B cell (primary cell): ENCODE measurements at places on chromosomes 2 and 18.
A peak's percentile ranks its signal among the peaks of the same experiment; 100 is the strongest.

GRCh38 chr2:100766806-100767205, 53.1 kb upstream of the NPAS2 start:
- DNase-seq: no peak

DNA sequence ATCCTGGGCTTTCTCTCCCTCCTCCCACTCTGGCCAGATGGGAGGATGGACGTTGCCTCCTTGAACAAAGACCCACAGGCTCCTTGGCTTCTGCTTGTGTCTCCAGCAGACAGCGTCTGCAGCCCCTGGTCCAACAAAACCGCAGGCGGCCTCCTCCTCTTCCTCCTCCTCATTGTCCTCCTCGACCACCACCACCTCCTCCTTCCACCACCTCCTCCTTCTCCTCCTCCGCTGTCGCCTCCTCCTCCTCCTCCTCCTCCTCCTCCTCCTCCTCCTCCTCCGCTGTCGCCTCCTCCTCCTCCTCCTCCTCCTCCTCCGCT, 45.7 kb upstream of the ALPP start:
- DNase-seq: no peak

GRCh38 chr18:51053814-51054213, 23.8 kb downstream of the SMAD4 start:
- DNase-seq: peak; percentile 8

- DNase-seq: no peak
Measured at GRCh38 chr2:7096726-7097352, 179.6 kb downstream of the RNF144A start.

DNA sequence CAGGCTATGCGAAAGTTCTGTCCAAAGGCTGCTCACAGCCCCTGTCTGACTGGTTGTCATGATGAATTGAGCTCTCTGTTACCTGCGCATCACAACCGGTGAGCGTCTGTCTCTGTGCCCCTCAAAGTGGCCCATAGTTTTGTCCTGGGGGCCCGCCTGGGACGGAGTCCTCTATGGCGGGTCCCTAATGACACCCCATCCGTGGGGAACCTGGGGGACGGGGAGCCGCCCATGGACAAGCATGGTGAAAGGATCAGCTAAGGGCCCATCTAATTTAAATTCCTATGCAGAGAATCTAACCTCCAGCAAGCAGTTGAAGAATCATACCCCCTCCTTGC, 473 bp downstream of the ELMOD3 start:
- DNase-seq: no peak

- DNase-seq: no peak
Measured at GRCh38 chr2:226123300-226123699, 676.3 kb downstream of the IRS1 start.

DNA sequence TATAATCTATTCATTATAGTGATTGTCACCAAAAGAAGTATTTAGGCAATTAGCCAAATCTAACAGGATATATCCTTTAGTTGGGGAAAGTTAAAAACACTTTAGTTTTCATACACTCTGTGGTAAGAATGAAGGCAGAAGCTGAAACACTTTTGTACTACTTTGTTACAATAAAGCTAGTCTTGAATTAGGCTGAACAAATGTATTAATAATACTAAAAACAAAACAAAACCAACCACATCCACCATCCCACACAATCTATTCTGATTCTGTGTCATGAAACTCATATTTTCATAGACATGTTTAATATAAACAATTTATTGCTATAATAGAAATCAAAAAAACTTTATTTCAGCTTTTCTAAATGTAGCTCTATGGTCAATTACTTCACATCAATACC, 508.8 kb downstream of the ZEB2 start:
- no peak for DNase-seq

DNA sequence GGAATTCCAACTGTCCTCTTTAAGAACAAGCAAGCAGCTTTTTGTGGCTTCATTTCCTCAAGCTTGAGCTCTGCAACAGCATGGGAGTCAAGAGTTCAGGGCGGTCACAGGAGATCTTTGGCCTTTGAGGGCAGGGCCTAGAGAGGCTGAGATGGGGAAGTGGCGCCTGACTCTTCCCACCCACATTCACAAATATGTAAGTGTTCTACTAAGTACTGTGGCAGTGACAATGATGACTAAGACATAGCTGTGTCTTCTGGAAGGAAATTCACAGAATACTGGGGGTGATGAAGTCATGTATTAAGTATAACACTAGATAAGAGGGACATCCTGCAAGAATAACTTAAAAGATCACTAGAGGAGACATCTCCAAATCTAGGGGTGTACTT, 15.0 kb downstream of the RND3 start:
- DNase-seq: no peak

DNA sequence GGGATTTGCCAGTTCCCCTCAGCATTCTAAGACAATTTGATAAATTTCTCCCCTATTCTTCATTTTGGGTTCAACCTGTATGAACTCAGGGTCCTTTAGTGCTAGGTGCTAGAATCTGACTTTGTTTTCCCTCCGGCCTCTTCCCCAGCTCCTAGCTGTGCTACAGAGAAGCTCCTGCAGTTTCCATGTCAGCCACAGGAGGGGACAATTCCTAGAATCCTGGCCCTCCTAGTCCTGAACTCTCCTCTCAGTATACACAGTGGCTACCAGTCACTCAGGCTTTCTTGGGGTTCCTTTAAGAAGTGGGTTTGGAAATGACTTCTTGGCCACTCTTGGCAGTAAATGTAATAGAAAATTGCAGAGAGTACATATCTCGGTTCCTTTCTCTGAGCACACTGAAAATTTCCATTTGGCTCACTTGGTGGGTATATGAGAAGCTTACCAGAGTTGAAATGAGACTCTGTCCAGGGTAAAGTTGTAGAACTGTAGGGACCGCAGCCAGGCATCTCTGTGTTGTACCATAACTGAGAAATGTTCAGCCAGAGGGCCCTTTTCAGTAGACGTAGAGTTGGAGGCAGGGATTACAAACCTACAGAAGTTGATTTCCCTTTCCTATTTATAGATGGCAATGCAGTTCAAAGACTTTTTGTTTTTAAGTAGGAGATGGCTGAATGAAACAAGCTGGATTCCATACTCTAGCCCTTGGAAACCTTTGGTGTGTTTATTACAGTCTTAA, 5.0 kb upstream of the CHST10 start:
- DNase-seq: no peak

DNA sequence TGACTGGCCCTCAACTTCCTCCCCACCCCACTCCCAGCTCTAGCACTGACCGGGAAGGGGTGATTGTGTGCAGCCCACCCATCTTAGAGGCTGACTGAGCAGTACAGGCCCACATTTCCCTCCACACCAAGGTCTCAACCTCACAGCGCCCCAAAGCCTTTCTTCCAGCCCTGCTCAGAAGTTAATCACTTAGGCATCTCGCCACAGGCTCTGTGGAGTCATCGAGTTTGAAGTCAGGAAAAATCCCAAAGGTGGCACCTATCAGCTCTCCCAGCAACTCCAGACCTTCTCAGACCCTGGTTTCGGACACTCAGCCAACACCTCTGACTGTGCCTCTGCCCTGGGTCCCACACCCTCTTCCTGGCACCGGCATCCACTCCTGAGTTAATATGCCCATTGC, 43.0 kb upstream of the GLI2 start:
- DNase-seq: no peak

DNA sequence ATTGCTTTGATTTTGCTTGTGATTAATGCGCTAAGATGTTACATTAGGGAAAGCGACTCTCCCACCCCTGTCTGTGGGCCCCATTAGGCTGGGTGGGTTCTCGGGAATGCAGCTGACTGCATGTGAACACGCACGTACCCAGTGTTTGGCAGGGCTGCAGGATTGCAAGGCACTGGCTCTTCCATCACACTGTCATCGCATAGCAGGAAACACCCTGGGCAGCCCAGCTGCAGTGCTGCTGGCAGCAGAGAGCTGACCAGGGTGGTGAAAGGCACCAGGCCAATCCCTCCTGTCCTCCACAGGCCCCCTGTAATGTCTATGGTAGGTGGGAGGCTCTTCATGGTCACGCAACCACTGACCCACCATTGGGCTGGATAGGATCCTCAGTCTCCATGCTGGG, 34.4 kb upstream of the FZD7 start:
- no peak for DNase-seq

GRCh38 chr2:46644690-46645385, 165.5 kb downstream of the TMEM247 start:
- DNase-seq: no peak

DNA sequence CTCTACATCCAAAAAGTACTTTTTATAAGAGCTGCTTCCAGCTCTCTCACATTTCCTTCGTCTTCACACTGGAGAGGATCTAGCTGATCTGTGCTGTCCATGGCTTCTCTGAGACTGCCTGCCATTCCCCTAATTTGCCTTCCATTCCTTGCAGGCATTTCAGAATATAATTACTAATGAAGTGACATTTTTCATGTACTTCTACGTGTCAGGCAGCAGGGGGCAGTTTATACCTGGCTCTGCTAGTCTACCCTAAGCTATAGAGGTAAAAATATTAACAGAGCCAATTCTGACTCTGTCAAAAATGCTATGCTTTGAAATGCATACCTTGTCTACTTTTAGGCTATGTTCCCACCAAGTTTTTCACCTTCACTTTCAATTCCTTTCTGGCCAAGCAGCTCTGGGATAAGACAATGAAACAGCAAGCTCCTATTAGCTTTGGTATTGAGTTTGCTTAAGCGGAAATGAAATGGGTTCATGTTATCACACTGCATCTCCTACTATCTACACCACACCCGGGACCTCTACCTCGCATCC, 81.9 kb downstream of the MEP1B start:
- no peak for DNase-seq

GRCh38 chr2:150413366-150413765, 74.1 kb downstream of the RND3 start:
- no peak for DNase-seq

DNA sequence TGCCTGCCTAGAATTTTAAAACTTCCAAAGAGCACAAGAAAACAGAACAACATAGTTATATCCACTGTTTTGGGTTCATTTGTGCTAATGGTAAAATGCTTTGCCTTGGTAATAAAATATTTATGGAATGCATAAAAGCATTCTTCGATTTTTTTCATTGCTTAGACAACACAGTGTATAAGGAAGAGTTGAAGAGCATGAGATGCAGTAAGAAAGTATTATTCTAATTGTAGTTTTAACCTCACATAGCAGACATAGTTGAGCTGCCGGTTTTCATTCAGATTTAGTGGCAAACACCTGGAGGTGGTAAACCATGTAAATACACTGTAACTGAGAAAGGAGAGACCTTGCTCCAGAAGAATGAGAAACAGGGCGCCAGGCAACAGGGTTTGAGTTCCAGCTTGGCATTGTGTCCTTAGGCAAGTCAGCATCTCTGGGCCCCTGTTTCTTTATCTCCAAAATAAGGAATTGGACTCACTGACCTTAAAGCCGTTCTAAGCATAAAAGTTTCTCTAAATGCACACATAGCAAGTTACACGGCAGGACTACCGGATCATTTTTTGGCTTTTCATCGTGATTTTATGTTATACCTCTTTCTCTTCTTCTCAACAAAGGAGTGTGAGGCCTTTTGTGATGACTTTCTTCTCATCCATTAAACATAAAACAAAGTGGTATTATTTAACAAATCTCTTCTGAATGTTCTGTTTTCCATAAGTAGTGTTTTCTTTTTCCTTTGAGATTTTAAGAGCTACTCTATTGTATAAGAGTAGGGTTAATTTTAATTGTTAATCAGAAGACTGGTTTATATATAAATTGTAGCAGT, 7.9 kb downstream of the UGP2 start:
- no peak for DNase-seq

- DNase-seq: no peak
Measured at GRCh38 chr2:223747392-223748042, 89.9 kb downstream of the AP1S3 start.

GRCh38 chr18:4399929-4400328, 55.2 kb downstream of the DLGAP1 start:
- DNase-seq: no peak

- no peak for DNase-seq
Measured at GRCh38 chr2:158781353-158781961, 13.7 kb upstream of the DAPL1 start.

GRCh38 chr18:46331316-46331715, 227.1 kb downstream of the HAUS1 start:
- no peak for DNase-seq

GRCh38 chr18:30280861-30281470, 761.6 kb downstream of the DSC3 start:
- DNase-seq: no peak

DNA sequence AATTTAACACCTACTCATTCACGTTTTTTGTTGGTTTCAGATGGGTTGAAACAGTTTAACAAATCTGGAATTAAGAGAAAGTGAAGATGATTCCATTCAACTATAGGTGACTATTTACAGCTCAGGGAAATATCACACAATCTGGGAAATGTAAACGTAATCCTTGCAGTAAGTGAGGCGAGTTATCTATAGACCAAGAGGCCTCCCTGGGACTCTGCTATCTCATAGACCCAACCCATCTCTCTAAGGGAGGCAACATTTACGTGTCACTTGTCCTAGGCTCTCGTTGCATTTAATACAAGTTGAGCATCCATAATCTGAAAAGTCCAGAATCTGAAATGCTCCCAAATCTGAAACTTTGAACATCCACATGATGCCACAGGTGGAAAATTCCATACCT, 2.0 kb upstream of the MOB4 start:
- DNase-seq: no peak

DNA sequence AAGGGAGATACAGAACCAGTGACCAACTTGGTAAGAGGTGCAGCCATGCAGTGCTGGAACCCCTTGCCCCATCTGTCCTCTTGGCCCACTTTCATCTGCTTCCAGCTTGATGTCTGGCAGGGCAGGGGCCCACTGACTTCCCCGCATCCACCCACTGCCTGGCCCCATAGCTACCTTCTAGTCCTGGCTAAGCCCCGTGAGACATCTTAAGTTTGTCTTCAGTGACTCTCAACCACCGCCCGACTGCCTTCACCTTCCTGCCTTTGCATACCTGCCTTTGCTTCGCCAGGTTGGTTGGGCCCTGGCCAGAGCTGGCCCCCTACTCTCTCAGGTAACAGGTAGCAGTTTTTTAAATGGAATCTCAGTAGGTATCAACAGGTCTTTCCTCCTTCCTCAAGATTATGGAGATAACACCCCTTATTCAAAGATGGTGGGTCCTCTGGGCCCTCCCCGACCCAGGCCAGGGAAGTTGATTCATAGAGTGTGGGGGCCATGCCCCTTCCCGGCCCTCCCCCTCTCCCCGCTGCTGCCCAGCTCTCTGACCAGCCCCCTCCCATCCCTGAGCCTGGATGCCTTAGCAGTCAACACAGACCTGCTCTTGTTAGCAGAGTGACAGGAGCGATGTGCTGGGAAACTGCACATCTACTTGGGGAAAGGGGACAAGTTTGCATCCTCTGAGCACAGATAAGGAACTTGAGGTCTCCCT, 2.8 kb downstream of the ARID5A start:
- no peak for DNase-seq

GRCh38 chr18:46174342-46175041, 70.3 kb downstream of the HAUS1 start:
- peak; percentile 63 for DNase-seq

GRCh38 chr2:102258025-102258385, 53.4 kb upstream of the IL1RL1 start:
- DNase-seq: no peak
